IPS DF 6.9 (cell line): ENCODE measurements at places on chromosomes 1 and 21.

GRCh38 chr1:17922833-17923232, 167.7 kb downstream of the ACTL8 start:
- no peak for DNase-seq

- DNase-seq = no peak
These were observed 16.2 kb upstream of the LIN9 start for GRCh38 chr1:226325178-226325577.

DNA sequence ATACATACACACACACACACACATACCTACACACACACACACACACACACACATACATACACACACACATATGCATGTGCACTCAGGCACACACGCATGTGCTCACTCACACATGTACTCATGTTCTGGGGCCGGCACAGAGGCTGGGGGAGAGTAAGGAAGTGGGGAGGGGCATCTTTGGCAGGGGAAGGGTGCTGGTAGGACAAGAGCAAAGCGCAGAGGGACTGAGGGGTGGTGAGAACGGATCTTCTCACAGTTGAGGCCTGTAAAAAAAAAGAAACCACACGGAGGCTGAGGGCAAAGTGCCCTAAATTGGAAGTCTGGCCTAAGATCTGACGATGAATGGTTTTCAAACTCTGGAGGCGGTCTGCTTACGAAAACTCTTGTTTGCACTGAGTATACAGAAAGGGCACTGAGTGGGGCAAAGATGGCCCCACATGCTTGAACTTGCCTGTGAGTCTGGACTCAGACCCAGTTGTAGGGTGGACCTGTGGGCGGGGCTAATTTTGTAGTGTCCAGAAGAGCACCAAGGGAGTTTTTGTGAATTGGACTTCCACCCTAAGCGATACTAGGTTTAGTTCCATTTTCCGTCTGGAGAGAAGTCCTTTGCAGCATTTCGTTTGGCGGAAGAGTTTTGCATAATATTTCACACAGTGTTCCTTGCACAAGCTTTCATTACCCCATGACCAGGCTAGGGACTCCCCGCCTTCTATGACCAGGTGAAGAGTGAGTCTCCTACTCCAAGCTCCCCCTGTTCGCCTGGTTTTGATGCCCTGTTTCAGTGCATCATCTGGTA, 79.3 kb upstream of the LYST start:
- no peak for DNase-seq

DNA sequence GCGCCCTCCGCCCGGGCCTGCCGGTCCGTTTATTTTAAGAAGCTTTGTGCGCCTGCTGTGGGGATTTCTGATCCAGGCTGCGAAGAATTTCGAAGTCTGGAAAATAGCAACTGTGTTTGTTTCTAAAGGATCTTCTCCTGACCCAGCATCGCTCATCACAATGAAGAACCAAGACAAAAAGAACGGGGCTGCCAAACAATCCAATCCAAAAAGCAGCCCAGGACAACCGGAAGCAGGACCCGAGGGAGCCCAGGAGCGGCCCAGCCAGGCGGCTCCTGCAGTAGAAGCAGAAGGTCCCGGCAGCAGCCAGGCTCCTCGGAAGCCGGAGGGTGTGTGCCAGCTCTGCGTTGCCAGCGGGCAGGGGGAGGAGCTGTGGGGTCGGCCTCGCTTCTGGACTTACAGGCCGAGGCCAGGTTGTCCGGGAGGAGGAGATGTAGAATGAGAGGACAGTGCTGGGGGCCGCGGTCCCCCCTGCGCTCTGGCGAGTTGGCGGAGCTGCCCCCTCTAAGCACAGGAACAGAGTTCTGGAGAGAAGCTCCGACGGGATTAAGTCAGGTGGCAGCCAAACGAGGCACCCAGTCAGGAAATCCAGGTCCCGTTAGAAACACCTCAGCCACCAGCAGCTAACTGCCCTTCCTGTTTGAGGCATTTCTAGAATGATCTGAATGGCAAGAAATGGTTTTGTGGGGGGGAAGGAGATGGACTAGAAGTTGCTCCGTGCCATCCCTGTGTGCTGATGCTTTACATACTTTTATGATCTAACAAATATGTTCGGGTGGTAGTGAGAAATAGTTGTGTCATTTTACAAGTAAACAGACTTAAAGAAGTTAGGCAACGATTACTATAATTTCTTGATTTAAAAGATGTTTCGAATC, 948 bp downstream of the TXLNA start:
- no peak for DNase-seq

GRCh38 chr1:64194168-64195080, 9.0 kb upstream of the UBE2U start:
- no peak for DNase-seq

DNA sequence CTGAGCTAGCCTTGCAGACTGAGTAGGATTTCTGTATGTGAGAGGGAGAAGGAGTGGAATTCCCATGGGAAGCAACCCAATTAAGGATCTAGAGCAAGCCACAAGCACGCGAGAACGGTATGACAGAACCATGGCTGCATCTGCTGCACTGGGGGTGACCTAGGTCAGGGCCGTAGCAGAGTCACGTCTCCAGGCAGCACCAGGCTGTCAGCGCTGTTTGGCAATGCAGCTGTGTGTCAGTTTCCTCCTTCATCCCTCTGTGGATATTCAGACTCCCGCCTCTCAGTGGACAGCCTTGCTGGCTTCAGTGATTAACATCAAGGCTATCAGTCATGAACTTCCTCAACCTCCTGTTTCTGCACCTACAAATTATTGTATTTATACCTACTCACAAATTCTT, 118.1 kb upstream of the PPP2R5A start:
- no peak for DNase-seq

DNA sequence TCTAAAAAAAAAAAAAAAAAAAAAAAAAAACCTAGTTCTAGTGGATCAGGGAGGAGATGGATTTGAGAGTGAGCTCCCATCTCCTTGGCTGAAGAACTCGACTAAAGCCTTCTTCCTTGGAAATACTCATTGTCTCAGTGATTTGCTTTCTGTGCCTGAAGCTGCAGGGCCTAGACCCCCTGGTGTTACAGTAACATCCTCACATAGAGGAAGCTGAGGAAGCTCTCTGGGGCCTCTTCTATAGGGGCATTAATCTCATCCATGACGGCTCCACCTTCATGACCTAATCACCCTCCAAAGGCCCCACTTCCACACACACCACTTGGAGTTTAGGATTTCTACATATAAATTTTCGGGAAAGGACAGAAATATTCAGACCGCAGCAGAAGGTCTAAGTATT, 95.9 kb upstream of the ETS2 start:
- DNase-seq = no peak

GRCh38 chr1:244573768-244574167, 79.2 kb upstream of the DESI2 start:
- no peak for DNase-seq

GRCh38 chr1:227938276-227938675, 9.5 kb downstream of the WNT9A start:
- no peak for DNase-seq

- no peak for DNase-seq
These were observed 41.0 kb upstream of the IFFO2 start for GRCh38 chr1:18997508-18997907.

GRCh38 chr21:45334591-45335081, 46.9 kb upstream of the POFUT2 start:
- no peak for DNase-seq

- no peak for DNase-seq
These were observed 133.8 kb downstream of the CAMTA1 start for GRCh38 chr1:6918925-6919511.

DNA sequence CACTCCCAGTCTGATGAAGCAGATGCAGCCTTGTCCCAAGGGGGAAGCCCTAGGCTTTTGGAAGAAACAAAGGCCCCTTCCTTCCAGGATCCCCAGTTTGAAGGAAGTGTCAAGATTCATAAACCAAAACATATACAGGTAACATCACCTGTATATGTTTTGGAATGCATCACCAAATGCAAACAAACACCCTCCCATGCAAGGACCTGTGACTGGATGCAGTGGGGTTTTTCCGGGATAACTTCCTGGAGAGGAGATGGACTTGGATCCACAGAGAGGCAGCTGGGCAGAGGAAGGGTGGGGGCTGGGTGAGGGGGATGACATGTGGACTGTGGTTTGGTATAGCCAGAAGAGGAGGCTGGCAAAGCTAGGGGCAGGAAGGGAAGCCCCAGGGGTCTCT, 1.5 kb upstream of the PLA2G2F start:
- no peak for DNase-seq

- DNase-seq = no peak
These were observed 2.4 kb downstream of the ECHDC2 start for GRCh38 chr1:52919051-52919722.

DNA sequence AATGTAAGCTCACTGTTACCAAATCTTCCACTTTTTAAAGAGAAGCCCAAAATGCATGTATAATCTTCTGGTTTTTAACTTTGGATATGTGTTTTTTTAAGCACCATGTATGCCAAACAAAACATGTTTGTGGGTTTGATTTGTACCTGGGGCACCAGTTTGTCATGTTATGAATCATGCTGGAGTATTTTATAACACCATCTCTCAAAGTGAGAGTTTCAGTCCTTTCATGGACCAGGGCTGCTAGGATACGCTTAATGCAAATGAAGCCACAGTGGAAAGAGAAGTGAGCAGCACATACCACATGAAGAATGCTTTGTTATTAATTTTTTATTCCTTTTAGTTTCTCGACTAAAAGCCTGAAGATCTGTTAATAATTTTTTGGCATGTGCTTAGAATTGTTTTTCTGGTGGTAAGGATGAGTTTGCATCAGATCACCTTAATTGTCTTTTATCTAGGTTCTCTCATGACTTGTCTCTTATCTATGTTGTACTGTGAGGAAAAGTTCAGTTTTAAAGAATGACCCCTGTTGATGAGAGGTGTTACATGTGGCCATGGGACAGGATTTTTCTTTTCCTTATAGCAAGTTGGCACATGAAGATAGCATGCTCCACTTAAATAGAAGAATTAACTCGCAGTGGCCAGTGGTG, 2.0 kb upstream of the RABGAP1L start:
- DNase-seq = no peak

GRCh38 chr1:1732381-1732780, 8.2 kb upstream of the CDK11A start:
- no peak for DNase-seq

DNA sequence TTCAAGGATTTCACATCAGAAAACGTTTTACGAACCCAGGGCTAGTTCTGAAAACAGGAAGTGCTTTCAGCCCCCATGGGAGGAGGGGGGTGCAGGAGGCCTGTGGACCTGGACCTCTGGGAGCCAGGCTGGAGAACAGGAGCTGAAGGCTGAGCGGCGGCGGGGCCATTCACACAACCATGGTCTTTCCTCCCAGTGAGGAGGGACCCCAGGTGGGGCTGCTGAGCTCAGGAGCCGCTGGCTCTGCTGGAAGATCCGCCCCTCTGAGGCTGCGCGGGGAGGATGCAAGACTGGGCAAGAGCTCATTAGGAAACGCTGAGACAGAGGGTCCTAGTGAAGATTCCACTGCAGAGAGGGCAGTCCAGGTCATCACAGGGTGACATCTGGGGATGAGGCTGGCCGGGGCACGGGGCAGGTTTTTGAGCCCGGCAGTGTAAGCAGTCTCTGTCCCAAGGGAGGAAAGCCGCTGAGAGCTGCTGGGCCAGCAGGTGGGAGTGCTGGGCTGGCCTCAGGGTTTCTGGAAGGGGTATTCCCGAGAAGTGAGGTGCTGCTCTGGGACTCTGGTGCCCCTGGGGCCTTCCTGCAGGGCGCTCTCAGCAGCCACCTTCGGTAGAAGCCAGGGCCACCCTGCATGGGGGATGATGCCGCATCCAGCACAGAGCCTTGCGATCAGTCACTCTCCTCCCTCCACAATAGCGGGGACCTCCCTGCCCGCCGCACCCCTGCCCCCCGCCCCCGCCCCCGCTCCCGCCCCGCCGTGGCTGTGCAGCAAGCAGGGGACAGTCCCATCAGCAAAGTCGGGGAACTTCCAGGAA, 7.5 kb downstream of the MX2 start:
- DNase-seq = no peak

GRCh38 chr1:55869065-55869464, 653.9 kb upstream of the USP24 start:
- no peak for DNase-seq

DNA sequence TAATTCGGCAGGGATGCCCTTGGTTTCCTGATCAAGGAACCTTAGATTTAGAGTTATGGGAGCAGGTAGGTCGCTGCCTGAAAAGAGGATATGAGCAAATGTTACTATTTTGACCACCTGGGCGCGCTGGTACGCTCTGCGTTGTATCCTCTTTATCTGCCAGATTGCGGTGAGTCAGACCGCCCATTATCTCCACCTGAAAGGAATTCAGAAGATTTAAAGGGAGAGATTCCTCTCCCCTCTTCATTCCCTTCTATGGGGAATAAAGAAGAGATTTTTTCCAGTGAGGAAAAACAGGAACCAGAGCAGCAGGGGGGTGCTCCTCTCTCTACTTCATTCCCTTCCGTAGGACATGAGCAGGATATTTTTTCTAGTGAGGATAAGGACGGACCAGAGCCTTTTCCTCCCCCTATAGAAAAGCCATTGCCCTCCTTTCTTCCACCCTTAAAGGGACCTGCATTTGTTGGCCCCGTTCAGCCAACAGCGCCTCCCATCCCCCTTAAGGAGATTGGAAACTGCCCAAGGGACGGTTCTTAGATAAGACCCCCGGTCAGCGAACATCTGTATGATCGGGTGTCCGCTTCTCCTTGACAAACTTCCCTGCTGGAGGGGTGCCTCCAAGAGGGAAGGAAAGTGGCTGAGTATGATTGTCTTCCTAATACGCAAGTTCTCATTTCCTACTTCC, 34.1 kb downstream of the CLCA1 start:
- DNase-seq = no peak

- DNase-seq = no peak
These were observed 172.6 kb downstream of the SLC44A5 start for GRCh38 chr1:75438355-75438754.

GRCh38 chr1:239899747-239900146, 191.9 kb upstream of the FMN2 start:
- DNase-seq = no peak

GRCh38 chr1:201505503-201505890, 1.4 kb downstream of the CSRP1 start:
- no peak for DNase-seq

GRCh38 chr1:213034713-213035112, 16.3 kb upstream of the RPS6KC1 start:
- no peak for DNase-seq

GRCh38 chr1:41913014-41913413, 5.7 kb downstream of the HIVEP3 start:
- no peak for DNase-seq

GRCh38 chr1:8089535-8090228, 63.6 kb upstream of the ERRFI1 start:
- DNase-seq = no peak

- DNase-seq = no peak
These were observed 28.4 kb upstream of the TTLL7 start for GRCh38 chr1:84027368-84027767.

- no peak for DNase-seq
These were observed 68.5 kb upstream of the GADD45A start for GRCh38 chr1:67616394-67616985.
